Activated CD4-positive, alpha-beta memory T cell treated with anti-CD3 and anti-CD28 coated beads for 36 hours (primary cell): ENCODE measurements at places on chromosomes 5 and 9.

- no peak for DNase-seq
These were observed 444.3 kb upstream of the CDH9 start for GRCh38 chr5:27482663-27483062.

GRCh38 chr5:16889203-16889971 lies 46.7 kb downstream of the MYO10 start:
- DNase-seq, result no peak

GRCh38 chr5:1162276-1162675 lies 39.1 kb upstream of the SLC6A19 start:
- no peak for DNase-seq

DNA sequence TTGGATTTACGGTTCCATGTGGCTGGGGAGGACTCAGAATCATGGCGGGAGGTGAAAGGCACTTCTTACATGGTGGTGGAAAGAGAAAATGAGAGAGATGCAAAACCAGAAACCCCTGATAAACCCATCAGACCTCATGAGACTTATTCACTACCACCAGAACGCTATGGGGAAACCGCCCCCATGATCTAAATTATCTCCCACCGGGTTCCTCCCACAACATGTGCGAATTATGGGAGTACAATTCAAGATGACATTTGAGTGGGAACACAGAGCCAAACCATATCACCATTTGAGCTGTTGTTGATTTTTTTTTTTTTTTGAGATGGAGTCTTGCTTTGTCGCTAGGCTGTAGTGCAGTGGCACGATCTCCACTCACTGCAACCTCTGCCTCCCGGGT lies 16.5 kb downstream of the DAB2IP start:
- DNase-seq, result no peak

GRCh38 chr5:10826971-10827370 lies 65.9 kb upstream of the DAP start:
- no peak for DNase-seq

DNA sequence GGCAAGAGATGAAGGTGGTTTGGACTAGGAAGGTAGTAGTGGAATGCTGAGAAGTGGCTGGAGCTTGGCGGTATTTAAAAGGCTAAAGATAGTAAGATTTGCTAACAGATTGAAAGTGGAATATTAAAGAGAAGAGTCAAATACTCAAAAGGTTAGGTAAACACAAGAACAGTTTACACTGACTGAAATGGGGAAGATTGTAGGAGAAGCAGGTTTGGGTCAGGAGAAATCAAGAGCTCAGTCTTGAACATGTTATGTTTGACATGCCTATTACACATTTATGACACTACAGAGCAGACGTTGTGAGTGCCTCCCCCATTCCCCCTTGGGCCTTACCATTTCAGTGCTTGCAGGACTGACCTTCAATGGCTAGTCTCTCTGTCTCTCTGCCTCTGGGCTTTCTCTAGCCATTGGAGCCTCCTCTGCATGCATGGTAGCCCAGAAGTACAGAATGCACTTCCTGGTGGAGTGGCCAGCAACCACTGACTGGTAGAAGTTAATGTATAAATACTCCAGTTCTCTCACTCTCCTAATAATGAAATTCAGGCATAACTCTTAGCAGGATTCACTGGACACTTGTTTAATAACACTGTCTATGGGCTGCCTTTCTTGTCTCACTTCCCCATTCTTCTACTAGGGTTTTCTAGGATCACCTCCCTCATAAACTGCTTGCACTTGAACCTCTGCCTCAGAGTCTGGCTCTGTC lies 56.8 kb downstream of the HMGCS1 start:
- no peak for DNase-seq

- no peak for DNase-seq
These were observed 595 bp upstream of the GRHPR start for GRCh38 chr9:37421914-37422288.

DNA sequence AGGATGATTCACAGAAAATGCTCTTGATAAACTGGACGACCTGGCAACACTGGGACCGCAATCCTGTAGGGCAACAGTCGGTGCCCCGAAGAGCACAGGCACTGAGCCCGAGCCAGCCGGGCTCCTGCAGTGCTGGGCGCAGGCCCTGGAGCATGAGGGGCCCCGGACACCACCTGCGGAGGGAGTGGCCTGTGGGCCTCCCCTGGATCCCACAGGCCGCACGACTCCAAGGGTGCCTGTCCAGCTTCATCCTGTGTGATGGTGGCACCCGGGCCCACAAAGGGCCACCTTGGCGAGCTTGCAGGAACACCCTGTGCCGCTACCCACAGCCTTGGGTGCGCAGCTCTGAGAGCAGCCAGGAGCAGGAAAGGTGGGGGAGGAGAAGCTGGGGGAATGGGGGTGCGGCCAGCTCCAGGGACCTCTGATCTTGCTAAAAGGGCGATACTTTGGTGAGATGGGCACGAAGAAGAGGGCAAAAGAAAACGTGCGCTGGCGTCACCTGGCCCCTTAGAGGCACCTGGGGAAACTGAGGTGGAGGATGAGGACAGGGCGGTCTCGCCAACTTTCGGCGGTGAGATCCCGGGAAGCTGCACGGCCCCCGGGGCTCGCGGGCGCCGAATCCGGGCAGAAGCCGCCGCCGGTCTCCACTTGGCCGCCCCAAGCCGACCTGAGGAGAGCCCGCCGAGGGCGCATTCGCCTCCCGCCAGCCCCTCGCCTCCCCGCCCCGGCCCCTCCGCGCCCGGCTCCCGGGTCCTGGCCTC lies 722 bp downstream of the TBC1D9B start:
- DNase-seq, result peak; percentile 45

GRCh38 chr5:24623624-24624023 lies 21.2 kb downstream of the CDH10 start:
- DNase-seq, result no peak

GRCh38 chr9:124006448-124007361 lies 4.9 kb upstream of the LHX2 start:
- no peak for DNase-seq

DNA sequence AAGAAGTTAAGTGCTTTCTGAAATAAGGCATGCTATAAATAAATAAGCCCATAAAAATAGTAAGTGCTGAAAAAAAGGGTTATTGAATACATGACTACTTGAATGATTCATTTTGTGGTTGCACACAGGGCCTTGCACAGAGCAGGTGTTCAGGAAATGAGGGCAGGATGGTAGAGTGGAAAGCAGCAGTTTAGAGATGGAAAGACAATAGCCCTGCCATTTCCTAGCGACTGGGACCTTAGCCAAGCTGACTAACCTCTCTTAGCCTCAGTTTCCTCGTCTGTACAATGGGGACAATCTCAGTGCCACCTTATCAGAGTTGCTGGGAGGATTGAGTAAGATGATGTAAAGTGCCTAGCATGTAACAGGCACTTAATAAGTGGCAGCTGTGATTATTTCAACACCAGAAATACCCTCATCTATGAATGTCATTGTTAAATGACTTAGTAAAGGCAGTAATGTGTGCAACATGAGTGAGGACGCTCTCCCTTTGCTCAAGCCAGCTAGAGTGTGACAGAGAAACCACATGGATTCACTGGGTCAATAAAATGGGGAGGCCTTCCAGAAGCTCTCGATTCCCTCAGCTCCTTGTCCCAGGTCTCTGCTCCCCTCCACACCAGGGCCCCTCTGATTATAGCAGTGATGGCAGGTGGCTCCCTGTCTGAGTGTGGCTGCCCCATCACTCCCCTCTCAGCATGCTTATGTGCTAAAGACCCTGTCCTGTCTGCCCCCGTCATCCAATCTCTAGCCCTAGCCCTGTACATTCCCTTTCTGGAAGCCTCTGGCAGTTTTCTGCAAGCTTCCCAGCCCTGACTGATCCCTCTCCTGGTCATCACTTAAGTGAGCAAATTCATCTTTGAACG lies 16.0 kb upstream of the PHF19 start:
- peak; percentile 81 for DNase-seq

DNA sequence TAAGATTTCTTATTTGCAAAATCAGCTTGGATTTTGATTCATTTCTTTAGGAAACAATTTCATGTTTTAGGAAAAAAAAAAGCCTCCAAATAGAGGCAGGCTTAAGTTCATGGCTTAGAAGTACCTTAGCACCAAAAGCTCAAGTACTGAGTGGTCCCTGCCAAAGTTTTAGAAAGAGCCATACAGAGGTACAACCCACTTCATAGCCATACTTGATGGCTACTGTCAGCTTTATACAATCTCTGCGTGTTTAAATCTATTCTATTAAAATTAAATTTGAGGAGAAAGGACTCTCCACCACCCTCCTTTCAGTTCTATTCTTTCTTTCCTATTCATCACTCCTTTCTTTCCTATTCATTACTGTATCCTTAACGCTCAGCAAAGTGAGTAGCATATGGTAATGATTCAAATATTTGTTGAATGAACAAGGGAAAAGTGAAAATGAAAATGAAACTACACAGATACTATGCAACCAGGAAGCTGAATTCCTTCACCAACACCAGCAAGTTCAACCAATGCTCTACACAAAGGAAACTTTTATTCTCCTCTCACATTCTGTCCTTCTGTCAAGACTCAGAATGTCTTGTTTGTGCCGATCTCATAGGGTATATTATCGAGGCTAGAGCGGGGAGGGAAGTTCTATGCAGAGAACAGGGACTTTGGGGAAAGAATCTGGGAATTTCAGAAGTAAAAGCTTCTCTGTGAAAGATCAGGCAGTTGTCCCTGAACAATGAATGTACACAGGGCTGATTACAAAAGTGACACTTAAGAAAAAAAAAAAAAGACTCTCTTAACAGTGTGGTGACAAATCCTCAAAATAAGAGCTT lies 138.6 kb upstream of the SPEF2 start:
- no peak for DNase-seq

- DNase-seq, result no peak
These were observed 4.0 kb upstream of the FOXB2 start for GRCh38 chr9:77015327-77016048.

DNA sequence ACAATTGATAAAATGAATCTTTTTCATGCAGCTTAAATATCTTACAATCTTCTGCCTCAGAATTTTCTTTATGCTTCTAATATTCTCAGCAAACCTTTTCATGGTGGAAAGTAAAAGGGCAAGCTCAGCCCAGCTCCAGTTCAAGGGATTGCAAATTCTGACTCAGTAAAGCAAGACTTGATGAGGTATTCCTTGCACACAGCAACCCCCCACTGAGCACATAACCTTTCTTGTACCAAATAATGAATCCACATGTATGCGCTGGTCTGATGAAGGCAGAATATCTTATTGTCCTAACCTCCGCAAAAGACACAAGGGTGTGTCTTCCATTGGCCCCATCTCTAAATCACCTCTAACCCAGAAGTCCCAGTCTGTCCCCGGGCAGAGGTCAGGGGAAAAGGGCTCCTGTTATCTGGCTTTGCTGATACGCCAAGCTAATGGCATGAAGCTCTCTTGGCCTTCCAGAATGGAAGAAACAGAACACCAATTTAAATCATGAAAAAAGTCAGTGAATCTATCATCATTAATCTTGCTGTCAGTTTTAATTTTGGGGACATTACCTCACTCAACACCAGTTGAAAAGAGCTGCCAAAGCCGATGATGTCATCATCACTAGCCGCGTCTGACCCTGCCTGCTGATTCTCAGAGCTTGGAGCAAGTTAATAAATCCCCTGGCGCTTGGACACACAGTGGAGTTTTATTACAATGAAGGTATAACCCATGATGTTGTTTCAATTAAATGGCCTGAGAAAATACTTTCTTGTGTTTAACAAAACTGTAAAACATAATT lies 592.5 kb upstream of the CLINT1 start:
- DNase-seq, result no peak

- no peak for DNase-seq
These were observed 677 bp upstream of the MYORG start for GRCh38 chr9:34377404-34377746.

- DNase-seq, result no peak
These were observed 8.0 kb upstream of the REEP5 start for GRCh38 chr5:112930082-112930344.

DNA sequence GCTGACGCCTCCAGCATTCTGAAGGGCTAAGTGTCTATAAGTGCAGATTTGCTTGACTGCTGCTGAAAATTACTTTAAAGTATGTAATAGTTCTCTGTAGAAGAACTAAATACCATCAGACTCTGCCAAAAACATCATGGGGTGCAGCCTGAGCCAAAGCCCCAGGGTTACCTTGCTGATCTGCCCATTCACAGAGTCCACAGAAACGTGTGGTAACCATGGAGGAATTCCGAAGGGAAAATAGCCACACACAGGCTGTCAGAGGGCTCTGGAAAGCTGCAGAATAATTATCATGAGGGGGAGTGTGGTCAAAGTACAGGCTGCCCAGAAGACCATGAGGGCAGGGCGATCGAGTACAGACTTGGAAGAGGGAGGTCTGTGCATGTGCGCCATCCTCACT lies 36.4 kb downstream of the RETREG1 start:
- DNase-seq, result no peak

DNA sequence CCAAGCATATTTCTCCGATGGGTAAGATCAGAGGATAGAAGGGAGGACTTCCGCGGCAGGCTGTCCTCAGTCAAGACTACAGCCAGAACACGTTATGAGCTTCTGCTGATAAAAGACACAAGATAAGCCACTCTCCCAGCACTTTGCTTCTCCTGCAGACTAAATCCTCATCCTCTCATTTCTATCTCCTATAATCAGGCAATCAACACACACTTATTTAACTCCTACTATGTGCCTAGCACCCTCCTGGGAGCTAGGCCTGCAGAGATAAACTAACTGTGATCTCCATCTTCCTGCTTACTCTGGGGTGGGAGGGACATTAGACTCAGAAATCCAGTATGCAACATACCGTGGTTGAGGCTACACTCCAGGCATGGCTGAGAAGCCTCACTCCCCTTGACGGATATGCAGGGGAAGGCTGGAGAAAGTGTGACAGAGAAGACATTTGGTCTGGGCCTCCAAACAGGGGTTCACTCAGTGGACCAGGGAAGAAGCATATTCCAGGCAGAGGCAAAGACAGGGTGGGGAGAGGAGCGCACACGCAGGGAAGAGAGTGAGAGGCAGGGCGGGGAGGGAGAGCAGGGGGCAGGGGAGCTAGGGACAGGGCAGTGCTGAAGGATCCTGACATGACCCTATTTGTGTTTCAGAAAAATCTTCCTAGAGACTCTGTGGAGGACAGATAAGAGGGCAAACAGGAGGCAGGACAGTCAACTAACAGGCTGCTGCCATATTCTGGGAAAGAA lies 274.1 kb downstream of the DENND1A start:
- DNase-seq, result no peak

DNA sequence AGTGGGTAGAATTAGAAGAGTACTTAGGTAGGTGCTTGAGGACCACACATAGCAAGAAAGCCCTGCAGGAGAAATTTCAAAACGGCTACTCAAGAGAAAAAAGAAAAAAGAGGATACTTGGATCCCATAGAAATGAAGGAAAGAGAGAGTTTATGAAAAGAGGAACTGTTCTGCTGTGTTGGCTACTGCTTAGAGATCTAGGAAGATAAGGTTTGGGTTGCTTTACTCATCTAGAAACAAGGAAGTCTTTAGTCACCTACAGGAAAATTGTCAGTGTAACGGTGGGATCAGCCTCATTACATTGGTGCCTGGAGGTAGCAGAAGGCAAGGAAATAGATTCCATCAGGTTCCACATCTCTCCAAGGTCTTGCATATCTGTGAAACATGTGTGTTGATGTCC lies 14.8 kb upstream of the C5orf46 start:
- DNase-seq, result no peak
